ENCODE measurements at places on chromosomes 6 and 20.

- no peak for DNase-seq
These were observed 10.9 kb upstream of the ZBTB2 start for GRCh38 chr6:151402228-151402627.

GRCh38 chr6:3236005-3236404, 8.6 kb upstream of the TUBB2B start:
- no peak for DNase-seq

DNA sequence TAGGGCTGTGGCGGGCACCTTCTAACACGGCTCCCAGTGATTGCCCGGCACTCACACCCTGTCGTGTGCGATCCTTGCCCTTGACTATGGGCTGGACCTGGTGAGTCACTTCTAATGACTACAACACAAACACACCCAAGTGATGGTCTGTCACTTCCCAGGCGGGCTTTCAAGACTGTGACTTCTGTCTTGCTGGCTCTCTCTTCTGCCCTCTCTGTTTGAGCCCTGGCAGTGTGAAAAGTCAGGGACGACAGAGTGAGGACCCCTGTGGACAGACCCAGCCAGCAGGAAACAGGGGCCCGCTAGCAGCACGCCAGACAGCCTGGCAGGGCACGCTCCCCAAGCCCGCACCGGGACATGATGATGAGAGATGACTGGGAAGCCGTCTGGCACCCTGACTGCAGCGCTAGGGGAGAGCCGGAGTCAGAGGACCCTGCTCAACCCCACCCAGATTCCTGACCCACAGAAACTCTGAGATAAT, 43.0 kb downstream of the KIF16B start:
- no peak for DNase-seq

DNA sequence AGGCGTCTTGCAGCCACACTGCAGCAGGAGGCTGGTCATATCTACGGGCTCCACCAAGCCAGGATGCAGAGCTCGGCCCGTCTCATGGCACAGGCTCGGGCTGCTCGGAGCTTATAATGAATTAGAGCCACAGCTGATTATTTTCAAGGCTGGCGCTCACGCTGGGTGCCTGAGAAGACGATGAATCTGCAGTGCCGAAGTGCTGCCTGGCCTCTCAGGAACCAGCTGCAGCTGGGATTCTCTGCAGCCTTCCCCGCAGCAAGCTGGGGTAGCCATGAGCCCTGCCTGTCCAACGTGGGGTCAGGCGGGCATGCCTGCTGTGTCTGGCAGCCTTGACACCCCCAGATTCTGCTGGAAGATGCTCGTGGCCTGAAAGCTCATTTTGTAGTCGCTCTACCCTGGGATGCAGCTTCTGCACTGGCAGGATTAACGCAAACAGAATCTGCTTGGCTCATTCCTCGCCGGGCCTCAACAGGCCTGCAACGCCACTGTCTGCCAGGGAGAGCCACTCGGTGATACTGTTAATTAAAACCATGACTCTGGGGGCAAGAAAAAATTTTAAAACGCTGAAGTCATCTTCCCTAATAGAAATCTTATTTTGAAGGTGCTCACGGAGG, 104.3 kb downstream of the CDH26 start:
- no peak for DNase-seq

GRCh38 chr6:25326126-25326525, 47.0 kb downstream of the CARMIL1 start:
- DNase-seq: peak; percentile 56

DNA sequence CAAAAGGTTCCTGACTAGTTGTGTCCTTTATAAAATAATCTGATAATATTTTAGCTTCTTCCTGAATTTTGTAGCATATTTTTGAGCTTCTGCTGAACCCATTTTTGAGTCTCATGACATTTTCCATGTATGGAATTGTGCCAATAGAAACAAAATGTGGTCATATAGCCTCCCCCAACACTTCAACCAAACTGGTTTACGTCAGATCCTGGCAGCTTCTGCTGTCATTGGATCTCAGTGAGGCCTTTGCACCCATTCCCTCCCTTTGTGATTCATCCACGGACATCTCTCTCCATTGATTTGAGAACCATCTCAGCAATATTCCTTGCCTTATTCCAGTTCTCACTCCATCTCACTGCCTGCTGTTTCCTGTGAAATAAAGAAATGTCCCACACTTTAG, 166.0 kb upstream of the PROKR2 start:
- no peak for DNase-seq

DNA sequence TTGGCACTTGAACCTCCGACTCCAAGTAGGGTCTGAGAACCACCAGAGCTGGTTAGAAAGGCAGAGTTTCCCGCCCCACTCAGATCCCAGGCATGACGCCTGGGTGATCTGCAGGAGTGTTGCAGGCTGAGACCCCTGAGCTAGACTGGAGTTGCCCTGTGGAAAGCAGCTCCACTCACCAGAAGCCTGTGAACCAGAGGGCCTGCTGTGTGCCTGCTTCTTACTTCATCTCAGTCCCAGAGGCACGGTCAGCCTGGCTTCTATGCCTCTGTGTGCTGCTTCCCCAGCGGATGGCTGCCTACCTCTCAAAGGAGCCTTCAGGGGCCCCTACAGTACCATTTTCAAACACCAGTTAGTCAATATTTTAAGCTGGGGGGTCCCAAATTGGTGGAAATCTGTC, 15.6 kb upstream of the CCN6 start:
- DNase-seq: no peak

- DNase-seq: no peak
These were observed 126.0 kb downstream of the SCML4 start for GRCh38 chr6:107698146-107698545.

DNA sequence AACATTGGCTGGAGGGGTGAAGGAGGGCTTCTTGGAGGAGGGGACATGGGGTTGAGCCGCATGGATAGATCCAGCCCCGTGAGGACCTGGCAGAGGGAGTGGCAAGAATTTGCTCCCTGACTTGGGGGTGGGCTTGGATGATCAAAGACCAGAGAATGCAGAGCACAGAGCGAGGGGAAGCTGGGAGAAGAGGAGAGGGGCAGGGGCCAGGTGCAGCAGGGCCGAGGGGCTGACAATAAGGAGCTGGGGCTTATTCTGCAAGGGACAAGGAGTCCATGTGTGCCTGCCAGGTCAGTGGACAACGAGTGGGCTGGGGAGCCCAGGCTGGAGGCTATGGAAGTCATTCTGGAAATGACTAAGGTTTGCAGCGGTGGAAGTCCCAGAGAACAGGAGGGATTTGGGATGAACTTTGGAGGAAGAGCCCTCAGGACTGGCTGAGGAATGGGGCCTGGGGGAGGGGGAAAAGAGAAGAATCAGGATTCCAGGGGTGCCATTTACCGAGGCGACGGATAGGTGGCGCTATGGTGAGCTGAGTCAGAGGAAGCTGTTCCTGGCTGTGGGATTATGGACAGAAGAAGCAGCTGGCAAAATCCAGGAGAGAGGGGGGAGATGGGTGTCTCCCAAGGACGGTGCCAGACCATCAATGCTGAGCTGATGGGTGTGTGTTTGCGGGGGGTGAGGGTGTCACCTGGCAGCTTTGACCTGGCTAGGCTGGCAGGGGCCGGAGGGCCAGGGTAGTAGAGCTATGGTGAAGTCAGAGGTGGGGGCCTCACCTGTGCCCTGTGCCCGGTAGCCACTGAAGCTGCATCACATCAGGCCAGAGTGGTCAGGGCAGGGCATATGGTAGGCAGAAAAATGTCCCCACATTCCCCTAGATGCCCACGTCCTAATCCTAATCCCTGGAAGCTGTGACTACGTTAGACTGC, 7.8 kb downstream of the KCNG1 start:
- DNase-seq: peak; percentile 14

DNA sequence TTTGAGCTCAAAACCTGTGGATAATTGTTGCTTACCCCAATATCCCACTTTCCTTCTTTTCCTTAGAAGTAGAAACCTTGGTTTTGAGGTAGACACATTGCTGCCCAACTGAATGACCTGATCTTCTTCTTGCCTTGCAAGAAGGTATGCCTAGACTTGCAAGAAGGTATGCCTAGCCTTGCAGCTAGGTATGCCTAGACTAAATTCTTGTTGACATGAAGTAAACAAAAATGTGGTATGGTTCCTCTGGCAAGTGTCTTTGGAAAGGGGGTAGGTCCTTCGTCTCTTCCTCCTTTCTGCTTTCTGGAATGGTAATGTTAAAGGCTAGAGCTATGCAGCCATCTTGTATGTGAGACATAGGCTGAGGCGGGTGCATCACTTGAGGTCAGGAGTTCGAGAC, 129.2 kb downstream of the GMPR start:
- DNase-seq: no peak

DNA sequence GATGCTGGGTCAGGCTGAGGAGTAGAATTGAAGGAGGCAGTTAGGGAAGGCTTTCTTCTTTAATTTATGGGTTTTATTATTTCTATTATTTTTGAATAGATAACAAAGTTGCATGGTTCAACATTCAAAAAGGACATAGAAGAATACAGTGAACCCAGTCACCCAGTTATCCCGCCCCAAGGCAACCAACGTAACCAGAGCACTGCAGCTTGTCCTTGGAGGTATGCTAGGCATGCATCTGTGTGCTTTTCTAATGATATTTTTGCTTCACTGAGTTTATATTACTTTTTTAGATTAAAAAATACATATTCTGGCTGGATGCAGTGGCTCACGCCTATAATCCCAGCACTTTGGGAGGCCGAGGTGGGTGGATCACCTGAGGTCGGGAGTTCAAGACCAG, 47.4 kb upstream of the DSN1 start:
- no peak for DNase-seq

- peak; percentile 98 for DNase-seq
These were observed 37.5 kb upstream of the IER3 start for GRCh38 chr6:30781743-30782424.

GRCh38 chr20:39961637-39962244, 727.3 kb downstream of the MAFB start:
- no peak for DNase-seq

DNA sequence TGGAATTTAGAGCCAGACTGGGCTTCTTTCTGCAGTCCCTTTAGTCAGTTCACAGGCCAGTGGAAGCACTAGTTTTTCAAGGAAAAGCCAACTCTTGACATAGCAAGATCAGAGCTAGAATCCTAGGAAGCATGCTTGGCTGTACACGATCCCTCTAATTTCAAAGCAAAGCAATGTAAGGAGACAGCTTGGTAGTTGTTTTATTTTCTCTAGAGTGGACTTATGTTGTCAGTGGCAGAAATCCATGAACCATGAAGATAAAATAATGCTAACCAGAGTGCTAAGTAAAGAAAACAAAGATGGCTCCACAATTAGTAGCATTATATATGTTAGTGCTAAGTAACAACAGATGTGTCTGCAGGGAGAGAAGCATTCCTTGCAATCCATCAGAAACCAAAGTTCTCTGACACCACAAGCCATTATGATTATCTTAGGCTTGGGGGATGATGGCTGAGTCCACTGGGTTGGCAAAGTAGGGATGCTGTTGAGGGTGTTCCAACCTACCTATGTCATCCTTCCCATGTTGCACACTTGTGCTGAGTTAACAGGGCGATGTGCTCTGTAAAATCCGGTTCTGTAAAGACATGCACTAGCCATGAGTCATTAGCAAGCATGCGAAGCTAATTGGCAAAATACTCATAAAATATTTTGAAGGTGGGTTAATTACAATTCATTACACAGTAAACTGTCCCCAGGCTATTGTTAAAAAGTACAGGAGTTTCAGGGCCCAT, 115.2 kb downstream of the BMP2 start:
- DNase-seq: no peak

GRCh38 chr6:154161689-154162088, 122.6 kb downstream of the OPRM1 start:
- peak; percentile 78 for DNase-seq

DNA sequence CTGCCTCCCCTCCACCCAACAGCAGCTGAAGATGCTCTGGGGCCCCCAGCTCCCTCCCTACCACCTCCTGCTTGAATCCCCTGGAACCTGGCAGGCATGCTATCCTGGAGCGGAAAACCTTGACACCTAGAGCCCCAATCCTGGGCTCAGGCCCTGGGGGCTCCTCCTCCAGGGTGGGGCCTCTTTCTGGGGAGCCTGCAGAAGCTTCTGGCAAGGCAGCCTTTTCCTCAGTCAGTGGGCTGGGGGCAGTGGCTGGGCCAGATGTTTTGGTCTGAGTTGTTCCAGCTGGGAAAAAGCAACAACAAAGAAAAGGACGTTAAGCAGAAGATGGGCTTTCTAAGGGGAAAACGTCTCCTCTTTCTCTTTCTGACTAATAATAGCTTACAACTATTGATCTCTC, 21.1 kb downstream of the KIAA1755 start:
- no peak for DNase-seq

DNA sequence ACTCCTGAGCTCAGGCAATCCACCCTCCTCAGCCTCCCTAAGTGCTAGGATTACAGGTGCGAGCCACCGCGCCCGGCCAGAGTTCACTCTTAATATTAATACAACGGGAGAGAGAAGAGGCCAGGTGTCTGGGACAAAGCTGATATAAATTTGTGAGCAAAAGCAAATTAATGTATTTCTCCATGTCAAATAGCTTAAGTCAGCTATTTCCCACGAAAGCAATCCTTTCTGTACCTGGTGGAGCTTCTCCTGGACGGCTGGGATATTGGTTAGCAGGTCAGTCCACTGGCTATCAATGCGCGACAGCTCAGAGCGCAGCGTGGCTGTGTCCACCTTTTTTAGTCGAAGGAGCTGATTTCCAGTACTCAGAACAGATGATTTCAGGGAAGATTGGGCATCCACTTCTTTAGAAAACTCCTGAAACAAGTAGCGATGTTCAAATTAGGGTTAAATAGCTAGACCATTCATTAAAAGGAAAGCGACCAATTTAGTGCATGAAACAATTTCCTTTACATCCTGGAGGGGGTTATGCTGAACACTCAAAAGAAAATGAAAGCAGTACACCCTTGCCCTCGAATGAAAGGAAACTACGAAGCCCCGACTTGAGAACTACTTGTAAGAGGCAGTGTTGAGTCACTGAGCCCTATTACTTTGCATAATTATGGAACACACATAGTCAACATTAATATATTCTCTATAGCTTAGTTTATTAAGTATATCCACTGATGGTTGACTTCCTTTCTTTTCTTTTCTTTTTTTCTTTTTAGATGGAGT, 403.4 kb downstream of the SYNE1 start:
- DNase-seq: no peak

DNA sequence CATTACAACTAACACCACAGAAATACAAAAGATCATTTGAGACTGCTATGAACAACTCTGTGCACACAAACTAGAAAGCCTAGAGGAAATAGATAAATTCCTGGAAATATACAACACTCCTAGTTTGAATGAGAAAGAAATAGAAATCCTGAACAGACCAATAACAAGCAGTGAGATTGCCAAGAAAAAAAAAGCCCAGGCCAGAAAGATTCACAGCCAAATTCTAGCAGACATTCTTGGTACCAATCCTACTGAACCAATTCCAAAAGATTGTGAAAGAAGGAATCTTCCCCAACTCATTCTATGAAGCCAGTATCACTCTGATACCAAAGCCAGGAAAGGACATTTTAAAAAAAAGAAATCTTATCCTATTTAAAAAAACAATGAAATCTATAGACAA, 7.0 kb upstream of the CDK19 start:
- no peak for DNase-seq
